Activated naive CD8-positive, alpha-beta T cell treated with anti-CD3 and anti-CD28 coated beads, Interleukin-2, amount 10 ng/mL, durations not matched to agents 7 days and 5 days (primary cell): ENCODE measurements at places on chromosomes 6 and 20. TPM values are rescaled to one million over a fixed set of nuclear protein-coding genes. Genes with fewer than 3 reads are reported as not detected.

Gene NR2E1
- total RNA-seq: not detected

Gene ZKSCAN4
- total RNA-seq: 10.5 TPM

DNA sequence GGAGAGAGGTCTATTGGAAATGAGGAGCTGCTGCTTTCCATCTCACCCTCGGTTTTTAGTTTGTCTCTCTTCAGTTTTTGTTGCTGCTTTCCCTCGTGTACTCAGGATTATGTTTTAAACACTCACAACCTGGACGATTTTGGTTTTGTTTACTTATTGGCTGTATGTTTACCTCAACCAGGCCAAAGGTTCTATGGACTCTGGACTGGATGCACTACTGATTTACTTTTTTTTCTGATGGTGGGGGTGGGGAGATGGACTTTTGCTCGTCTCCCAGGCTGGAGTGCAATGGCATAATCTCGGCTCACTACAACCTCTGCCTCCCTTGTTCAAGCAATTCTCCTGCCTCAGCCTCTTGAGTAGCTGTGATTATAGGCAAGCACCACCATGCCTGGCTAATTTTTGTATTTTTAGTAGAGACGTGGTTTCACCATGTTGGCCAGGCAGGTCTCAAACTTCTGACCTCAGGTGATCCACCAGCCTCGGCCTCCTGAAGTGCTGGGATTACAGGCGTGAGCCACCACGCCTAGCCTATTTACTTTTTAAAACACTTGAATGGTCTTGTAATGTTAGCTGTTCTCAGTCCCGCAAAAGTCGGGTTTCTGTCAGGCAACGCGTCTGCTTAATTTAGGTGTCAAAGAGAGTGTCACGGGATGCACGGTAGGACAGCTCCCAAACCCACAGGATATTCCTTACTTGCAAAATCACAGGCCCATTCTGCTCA is 148.2 kb upstream of the RIPOR2 start:
- peaks cover 30% of the 10 kb centered on the region for H3K36me3 ChIP-seq
- H3K27me3 ChIP-seq: no peaks in the 10 kb centered on the region
- H3K4me1 ChIP-seq: peaks cover 10% of the 10 kb centered on the region

DNA sequence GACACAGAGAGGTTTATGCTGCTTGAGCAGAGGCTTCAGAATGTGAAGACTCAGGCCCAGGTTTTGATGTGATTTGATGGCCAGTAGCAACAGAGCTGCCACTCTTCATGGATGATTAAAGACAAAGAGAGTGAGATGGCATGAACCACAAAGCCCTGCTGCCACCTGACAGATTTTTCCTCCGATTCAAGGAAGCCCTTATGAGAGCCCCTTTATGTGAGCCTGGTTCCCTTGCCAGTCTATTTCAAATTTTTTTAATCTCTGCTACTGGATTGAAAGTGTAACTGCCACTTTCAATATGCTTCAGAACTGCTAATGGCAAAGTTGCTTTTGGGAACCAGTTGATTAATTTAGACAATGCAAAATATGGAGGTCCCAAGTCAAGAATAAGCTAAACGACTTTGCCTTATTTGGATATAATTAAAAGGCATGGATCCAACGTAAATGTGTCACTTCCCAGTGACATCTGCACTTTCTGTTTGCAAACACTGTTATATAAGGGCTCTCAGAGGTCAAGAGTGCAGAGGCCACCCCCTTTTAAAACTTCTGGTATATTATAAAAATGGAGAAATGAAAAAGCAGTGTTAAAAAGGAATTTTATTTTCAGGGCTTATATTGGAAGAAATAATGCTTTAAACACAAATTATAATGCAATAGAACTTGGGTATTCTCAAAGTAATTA is 238.9 kb upstream of the FLRT3 start:
- H3K4me3 ChIP-seq: no peak overlapping the region
- no peak overlapping the region for H3K27ac ChIP-seq
- no peaks in the 10 kb centered on the region for H3K36me3 ChIP-seq

- no peaks in the 10 kb centered on the region for H3K36me3 ChIP-seq
- no peak for DNase-seq
- peaks cover 23% of the 10 kb centered on the region for H3K4me1 ChIP-seq
- no peaks in the 10 kb centered on the region for H3K27me3 ChIP-seq
Observed at GRCh38 chr6:156957931-156958547, 180.9 kb downstream of the ARID1B start.

- peaks cover 63% of the 10 kb centered on the region for H3K4me1 ChIP-seq
- peak overlapping the region; percentile 86 for H3K27ac ChIP-seq
- peaks cover 31% of the 10 kb centered on the region for H3K36me3 ChIP-seq
- DNase-seq: no peak
- H3K4me3 ChIP-seq: peak overlapping the region; percentile 99
Observed at GRCh38 chr6:24927277-24927955, 8.3 kb downstream of the RIPOR2 start.

DNA sequence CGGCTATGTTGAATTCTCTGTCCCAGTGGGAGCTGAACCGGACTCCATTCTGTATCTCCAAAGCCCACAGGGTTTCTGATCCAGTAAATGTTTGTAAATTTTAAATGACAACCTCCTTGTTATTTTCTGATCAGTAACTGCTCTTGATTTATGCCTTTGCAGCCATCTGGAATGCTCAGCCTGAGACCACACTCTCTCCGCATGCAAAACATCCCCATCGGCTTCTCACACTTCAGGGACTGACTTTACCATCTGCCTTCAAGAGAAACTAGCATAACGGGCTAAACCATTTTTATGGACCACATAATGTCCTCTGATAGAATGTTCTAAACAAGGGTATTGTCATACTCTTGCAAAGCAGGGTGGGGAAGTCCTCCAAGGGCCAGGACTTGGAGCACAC is 94.5 kb upstream of the FOXQ1 start:
- no peak for DNase-seq
- peaks cover 9% of the 10 kb centered on the region for H3K27me3 ChIP-seq
- no peaks in the 10 kb centered on the region for H3K4me1 ChIP-seq
- H3K27ac ChIP-seq: no peak overlapping the region
- no peak overlapping the region for H3K4me3 ChIP-seq

- H3K4me3 ChIP-seq: peak overlapping the region; percentile 83
- peak overlapping the region; percentile 90 for H3K27ac ChIP-seq
- H3K27me3 ChIP-seq: no peaks in the 10 kb centered on the region
- DNase-seq: peak; percentile 74
Observed at GRCh38 chr20:63102721-63103375, 96.1 kb upstream of the BHLHE23 start.

DNA sequence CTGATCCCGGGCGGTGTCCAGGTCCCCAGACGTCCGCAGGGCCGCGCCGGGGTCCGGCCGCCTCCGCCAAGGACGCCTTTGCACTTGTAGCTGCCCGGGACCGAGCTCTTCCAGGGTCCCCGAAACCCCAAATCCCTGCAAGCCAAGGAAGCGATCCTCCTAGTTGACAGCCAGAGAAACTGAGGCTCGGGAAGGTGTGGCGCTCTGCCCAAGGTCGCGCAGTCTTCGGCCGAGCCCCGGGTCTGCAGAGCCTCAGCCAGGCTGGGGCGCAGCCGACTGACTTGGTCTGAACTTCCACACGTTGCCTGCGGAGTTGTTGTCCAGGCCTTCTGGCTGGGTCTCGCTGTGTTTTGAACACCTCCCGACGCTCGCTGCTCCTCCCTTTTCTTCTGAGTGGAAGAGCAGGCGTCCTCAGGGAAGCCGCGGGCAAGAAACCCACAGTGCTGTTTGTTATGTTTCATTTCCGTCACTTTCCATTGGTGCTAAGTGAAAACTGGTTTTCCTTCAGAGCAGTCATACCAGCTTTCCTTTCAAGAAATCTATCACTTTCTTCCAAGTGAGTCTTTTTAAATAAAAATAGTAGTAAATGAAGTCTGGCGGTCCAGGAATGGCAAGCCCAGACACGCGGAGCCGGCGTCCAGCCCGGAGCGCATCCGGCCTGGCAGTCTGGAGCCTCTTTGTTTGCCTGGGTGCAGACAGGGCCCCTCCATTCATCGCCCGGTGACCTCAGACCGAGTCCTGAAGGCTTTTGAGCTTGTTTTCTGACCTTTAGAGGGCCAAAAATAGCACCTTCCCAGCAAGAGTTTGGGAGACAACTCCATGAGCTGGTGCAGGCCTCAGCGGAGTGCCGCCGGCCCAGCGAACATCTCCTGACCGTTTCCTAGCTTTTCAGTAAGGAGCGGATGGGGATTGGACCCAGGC is 698 bp downstream of the FAM210B start:
- peaks cover 14% of the 10 kb centered on the region for H3K4me1 ChIP-seq
- peaks cover 10% of the 10 kb centered on the region for H3K27me3 ChIP-seq
- H3K4me3 ChIP-seq: peak overlapping the region; percentile 87
- no peak for DNase-seq

GRCh38 chr6:106141441-106142237 is 55.5 kb downstream of the PRDM1 start:
- peak overlapping the region; percentile 70 for H3K4me3 ChIP-seq
- H3K27me3 ChIP-seq: no peaks in the 10 kb centered on the region
- peak overlapping the region; percentile 97 for H3K27ac ChIP-seq
- DNase-seq: peak; percentile 73
- peaks cover 56% of the 10 kb centered on the region for H3K4me1 ChIP-seq

- no peak for DNase-seq
- H3K4me3 ChIP-seq: no peak overlapping the region
Observed at GRCh38 chr20:36881888-36882287, 6.0 kb downstream of the TLDC2 start.

GRCh38 chr6:50986319-50986718 is 167.6 kb downstream of the TFAP2B start:
- H3K27ac ChIP-seq: no peak overlapping the region
- DNase-seq: no peak
- H3K36me3 ChIP-seq: no peaks in the 10 kb centered on the region
- H3K4me3 ChIP-seq: no peak overlapping the region
- H3K4me1 ChIP-seq: no peaks in the 10 kb centered on the region

GRCh38 chr6:118509009-118509617 is 39.0 kb upstream of the PLN start:
- peaks cover 10% of the 10 kb centered on the region for H3K4me1 ChIP-seq
- H3K27ac ChIP-seq: no peak overlapping the region
- no peak for DNase-seq
- H3K4me3 ChIP-seq: no peak overlapping the region
- H3K27me3 ChIP-seq: no peaks in the 10 kb centered on the region

DNA sequence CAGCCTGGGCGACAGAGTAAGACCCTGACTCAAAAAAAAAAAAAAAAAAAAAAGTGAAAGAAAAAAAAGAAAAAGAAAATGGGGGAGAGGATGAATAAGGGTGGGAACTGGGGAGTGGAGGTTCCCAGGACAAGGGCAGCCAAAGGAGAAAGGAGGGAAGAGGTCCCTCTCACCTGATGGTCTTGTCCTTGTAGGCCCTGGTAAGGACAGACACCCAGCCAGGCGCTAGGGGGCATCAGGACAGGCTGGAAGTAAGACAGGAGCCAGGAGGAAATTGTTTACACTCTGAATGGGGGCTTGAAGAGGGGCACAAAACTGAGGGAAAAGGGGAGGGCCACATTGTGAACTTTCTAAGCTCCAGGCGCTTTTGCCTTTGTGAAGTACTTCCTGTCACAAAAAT is 2.3 kb upstream of the ALDH5A1 start:
- peaks cover 2% of the 10 kb centered on the region for H3K27me3 ChIP-seq
- no peak overlapping the region for H3K27ac ChIP-seq
- no peak for DNase-seq
- peaks cover 6% of the 10 kb centered on the region for H3K4me1 ChIP-seq
- H3K36me3 ChIP-seq: peaks cover 8% of the 10 kb centered on the region

GRCh38 chr20:59902470-59902869 is 31.0 kb downstream of the SYCP2 start:
- no peaks in the 10 kb centered on the region for H3K4me1 ChIP-seq
- H3K4me3 ChIP-seq: no peak overlapping the region
- no peak overlapping the region for H3K27ac ChIP-seq
- peaks cover 2% of the 10 kb centered on the region for H3K27me3 ChIP-seq

Gene NRM
- total RNA-seq: 33.9 TPM

- no peak for DNase-seq
- no peaks in the 10 kb centered on the region for H3K27me3 ChIP-seq
- H3K4me3 ChIP-seq: no peak overlapping the region
- H3K36me3 ChIP-seq: peaks cover 46% of the 10 kb centered on the region
Observed at GRCh38 chr20:535958-536357, 7.6 kb downstream of the CSNK2A1 start.

DNA sequence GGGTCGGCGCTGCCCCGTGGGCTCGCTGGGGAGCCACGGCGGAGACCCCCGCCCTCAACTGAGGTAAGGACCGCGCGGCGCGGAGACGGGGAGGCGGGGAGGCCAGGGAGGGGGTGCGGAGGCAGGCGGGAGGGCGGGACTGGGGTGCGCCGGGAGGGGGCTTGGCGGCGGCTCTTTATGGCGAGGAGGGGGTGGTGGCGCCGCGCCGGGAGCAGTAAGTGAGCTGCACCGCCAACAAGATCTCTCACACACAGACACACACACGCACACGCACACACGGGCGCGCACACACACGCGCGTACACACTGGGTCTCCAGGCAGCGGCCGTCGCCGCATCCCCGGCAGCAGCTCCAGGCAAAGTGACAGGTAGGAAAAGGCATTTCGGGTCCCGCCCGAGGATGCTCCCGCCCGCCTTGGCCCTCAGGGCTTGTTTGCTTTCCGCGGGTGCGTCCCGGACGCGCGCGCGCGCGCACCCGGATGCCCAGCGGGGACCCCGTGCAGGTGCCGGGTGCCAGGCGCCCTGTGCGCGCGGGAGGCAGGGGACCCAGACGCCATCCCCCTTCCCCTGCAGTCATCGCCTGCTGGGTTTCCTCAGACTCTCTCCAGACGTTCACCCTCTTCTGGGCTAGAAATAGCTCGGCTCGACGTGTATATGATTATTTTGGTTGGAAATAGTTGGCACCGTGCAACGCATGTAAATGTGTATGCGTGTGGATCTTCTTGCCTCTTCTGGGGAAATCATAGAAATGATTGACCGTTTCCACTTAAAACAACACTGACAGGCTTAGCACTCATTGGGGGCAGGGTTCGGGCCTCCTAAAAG is at the start of gene PLCB4:
TSS of gene PLCB4 (plus strand) at position 247 of the 823 bp plus-strand sequence. CDS start 238,728 bp downstream, outside the sequence.
- peak; percentile 26 for DNase-seq
- peaks cover 23% of the 10 kb centered on the region for H3K27me3 ChIP-seq

GRCh38 chr20:60192326-60192725 is 234.1 kb downstream of the CDH26 start:
- H3K36me3 ChIP-seq: no peaks in the 10 kb centered on the region
- DNase-seq: no peak
- H3K27ac ChIP-seq: no peak overlapping the region

Gene C20orf204
- 9.7 TPM for total RNA-seq

Gene SLC22A2
- total RNA-seq: not detected

DNA sequence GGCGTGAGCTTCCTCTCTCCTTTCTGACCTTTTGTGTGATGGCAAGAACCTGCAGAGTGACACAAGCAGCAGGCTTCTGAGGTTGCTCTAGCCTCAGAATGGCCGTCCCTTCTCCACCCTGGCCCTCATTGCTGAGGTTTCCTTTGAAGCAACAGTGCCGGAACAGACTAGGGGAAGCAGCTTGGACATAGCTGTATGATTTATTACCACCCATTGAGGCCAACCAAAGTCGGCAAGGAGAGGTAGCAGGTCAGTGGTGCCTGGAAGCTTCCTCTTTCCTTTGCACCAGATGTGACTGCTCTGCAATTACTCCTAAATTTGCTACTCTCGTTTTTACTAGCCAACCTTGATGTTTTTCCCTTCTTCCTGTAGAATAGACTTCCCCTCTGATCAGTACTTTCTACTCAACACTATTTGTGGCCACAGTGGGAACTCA is 31.4 kb downstream of the PTPN1 start:
- no peak overlapping the region for H3K4me3 ChIP-seq
- H3K36me3 ChIP-seq: peaks cover 32% of the 10 kb centered on the region
- no peak for DNase-seq
- no peak overlapping the region for H3K27ac ChIP-seq

GRCh38 chr6:11042750-11043377 is 1.2 kb downstream of the ELOVL2 start:
- H3K36me3 ChIP-seq: no peaks in the 10 kb centered on the region
- no peak overlapping the region for H3K27ac ChIP-seq
- no peak for DNase-seq
- peaks cover 68% of the 10 kb centered on the region for H3K27me3 ChIP-seq
- peak overlapping the region; percentile 70 for H3K4me3 ChIP-seq
- H3K4me1 ChIP-seq: peaks cover 6% of the 10 kb centered on the region
